ENCODE measurements at places on chromosomes 11 and 22.

DNA sequence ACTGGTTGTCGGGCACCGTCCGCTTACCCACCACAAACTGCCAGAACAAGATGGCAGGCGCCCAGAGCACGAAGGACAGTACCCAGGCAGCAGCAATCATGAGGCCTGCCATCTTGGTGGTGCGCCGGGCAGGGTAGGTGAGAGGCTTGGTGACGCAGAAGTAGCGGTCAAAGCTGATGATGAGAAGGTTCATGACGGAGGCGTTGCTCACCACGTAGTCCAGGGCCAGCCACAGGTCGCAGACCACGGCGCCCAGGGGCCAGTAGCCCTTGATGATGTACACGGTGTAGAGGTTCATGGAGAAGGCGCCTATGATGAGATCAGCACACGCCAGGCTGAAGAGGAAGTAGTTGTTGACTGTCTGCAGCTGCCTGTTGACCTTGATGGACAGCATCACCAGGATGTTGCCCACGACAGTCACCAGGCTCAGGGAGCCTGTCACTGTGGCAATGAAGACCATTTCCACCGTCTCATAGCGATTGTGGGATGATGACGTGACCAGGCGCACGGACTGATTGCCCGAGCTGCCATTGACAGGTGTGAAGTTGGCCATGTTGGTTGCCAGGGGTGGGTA, 4.6 kb downstream of the MDK start:
- DNase-seq: no peak

DNA sequence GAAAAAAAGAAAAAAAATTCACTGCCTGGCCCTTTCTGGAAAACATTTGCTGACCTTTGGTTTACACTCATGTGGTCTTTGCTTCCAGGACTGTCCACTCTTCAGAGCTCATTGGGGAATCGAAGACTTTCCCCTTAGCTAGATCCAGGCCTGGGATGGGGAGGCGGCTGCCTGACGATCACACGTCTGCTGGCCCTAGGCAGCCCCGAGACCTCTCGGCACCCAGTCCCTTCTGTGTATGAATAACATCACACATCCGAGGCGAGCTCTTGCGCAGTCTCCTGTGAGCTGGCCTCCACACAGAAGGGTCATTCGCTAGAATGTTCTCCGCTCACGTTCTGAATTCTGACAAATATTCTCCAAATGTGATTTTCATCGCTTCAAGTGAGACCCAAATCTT, 25.7 kb upstream of the GAL start:
- peak; percentile 46 for DNase-seq

DNA sequence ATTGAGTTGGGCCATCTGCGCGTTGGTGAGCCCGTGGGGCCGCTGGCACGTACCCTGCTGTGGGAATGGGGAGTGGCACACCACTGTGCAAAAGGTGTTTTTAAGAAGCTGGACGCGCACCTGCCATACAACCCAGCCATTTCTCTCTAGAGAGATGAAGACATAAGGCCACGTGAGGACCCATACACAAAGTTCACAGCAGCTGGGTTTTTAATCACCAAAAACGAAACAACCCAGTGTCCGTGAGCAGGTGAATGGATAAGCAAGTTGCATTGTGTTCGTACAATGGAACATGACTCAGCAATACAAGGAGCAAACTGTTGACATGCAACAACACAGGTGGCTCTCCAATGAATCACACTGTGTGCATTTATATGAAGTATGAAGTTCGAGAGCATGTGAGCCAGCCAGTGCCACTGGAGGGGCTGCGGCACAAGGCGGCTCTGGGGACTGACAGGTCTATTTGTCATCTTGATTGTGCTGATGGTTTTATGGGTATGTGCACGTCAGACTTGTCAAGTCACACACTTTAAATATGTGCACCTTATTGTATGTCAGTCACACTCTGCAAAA, 30.6 kb upstream of the PANX2 start:
- DNase-seq: peak; percentile 20

GRCh38 chr11:30245621-30246020, 14.8 kb downstream of the FSHB start:
- peak; percentile 13 for DNase-seq

- DNase-seq: no peak
Observed at GRCh38 chr22:40399621-40400020, 29.2 kb downstream of the SGSM3 start.

DNA sequence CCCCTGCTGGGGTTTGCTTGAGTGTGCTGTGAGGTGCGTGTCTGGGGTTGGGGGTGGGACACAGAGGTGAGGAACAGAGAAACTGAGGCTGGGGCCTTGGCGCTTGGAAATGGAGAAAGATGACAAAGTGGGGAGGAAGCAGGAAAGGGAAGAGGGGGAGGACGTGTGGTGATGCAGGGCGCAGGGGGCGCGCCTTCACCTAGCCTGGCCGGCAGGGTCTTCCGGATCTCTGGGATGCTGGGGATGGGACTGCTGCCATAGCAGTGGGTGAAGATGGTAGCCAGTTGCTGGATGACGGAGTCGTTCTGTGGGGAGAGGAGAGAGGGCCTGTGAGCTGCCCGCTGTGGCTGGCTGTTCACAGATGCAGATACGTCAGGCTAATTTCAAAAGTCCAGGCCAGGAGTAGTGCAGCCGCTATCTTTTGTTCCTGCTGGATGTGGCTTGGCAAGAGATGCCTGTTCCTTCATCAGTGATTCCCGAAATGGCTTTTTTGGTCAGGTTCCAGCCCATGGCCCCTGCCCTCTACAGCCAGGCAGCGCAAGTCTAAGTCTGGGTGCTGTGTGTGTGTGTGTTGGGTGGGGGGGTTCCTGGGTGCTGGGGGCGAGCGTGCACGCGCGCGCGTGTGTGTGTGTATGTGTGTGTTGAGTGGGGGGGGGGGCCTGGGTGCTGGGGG, 54.8 kb downstream of the NAT10 start:
- DNase-seq: peak; percentile 29

DNA sequence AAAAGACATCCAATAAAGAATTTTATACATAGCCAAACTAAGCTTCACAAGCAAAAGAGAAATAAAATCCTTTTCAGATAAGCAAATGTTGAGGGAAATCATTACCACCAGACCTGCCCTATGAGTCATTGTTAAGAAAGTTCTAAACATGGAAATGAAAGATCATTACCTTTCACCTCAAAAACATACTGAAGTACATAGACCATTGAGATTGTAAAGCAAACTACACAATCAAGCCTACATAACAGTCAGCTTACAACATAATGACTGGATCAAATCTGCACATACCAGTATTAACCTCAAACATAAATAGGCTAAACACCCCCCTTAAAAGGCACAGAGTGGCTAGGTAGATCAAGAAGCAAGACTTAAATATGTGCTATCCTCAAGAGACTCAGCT, 501.0 kb upstream of the LUZP2 start:
- peak; percentile 23 for DNase-seq

DNA sequence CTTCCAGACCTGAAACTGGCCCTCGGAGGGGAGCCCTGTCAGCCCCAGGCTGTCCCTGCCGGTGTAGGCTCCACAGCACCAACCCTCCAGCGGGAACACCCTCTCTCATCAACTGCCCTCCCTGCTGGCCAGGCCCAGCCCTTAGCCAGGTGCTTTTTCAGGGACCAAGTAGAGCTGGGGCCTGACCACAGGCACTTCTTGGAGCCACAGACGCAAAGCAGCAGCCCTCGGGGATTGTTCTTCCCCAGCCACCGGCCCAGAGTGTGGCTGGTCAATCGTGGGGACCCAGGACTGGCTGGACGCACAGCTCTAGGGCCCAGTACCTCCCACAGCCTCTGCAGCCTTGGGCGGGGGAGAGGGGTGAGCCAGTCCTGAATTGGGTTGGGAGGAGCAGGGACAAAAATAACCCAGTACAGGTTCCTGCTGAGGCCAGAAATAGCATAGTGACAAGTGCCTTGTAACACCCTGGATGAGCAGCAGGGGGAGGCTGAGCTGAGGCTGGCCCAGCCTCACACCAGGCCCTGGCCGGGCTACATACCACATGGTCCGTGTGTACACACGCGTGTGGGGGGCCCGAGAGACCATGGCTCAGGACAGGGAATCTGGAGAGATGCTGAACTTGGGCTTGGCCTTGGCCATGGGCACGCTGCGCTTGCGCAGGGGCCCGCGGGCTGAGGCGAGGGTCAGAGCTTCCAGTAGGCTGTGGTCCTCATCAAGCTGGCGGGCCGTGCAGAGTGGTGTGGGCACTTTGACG, 2.0 kb downstream of the KCNJ11 start:
- peak; percentile 51 for DNase-seq

DNA sequence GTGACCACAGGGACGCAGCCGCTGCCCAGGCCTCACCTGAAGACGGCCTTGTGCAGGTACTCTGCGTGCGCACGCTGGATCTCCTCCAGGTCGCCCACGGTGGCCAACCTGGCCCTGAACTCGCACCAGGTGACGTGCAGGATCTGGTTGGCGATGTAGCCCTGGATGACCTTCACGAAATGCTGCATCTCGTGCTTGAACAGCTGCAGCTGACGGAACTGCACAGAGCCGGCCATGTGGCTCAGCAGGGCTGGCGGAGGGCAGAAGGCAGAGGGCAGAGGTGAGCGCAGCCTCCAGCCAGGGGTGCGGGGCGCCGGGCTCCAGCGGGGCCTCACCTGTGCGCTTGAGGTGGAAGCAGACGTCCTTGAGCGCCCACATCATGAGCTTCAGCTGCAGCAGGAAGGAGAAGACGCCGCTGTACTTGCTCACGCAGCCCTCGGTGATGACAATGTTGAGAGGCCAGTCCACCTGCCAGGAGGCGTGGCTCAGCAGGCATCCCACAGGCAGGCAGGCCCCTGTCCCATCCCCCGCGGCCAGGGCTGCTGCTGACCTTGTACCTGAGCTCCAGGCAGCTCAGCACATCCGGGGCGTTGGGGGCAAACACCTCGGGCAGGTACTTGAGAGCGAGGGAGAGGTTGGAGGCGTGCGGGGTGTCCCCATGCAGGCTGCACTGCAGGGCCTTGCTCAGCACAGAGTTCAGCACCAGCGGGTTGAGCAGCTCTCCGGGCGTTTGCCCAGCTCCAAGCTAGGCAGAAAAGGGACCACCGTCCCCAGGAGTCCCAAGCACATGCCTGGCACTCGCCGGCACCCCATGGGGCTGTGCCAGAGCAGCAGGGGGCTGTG, 17.6 kb downstream of the SELENOO start:
- no peak for DNase-seq

DNA sequence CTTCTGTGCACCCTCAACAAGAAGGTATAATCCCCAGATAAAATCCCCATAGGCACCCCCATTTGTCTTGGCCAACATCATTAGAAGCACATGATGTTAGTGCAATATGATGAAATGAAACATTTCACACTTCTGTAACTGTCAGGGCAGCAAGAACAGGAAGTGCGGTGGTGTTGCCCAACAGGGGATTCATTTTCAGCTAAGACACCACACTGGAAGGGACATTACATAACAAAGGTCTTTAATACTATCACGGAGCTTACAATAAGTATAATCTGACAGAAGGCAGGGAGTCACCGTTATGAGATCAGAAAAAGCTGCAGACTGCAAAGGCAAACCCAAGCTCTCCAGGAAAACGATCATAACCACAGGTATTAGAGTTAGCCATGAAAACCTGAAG, 2.0 kb downstream of the OR52W1 start:
- DNase-seq: peak; percentile 25

DNA sequence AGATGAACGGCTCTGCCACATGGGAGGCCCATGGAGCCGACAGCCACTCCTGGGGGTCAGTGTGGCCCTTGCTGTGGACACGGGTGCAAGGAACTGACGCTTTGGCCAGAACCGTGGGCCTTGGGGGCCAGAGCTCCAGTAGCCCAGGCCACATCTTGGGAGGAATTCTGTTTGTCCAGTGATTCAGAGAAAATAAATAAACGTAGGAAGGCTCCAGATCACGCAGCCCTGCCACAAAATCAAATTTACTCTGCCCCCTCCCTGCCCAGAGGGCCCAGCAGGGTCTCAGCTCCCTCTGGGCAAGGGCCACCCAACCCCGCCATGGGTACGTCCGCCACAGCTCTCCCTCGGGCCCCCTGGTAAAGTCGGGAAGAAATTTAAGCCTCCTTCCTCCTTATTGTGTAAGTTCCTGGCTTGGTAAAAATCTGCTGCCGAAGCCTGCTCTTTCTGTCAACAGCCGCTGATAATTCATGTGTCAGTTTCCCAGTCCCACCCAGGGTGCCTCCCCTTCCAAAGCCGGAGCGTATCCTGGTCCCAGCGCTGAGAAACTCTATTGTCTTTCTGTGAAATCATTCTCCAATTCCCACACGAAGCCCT, 6.9 kb upstream of the MUC5AC start:
- DNase-seq: peak; percentile 81

GRCh38 chr11:78350091-78350645, 67.5 kb downstream of the GAB2 start:
- DNase-seq: peak; percentile 65

GRCh38 chr22:20002128-20002527, 14.5 kb downstream of the ARVCF start:
- DNase-seq: no peak

- peak; percentile 99 for DNase-seq
Observed at GRCh38 chr11:111878849-111879636, at the start of the genes CFAP68 and FDXACB1. Gene CFAP68, plus strand, starts transcription at chr11:111879541. Its CDS starts 20 bp downstream, at chr11:111879561. Gene FDXACB1, minus strand, starts transcription at chr11:111879165. Its CDS starts 33 bp downstream, at chr11:111879132.

- no peak for DNase-seq
Observed at GRCh38 chr11:116062490-116063171, 558.4 kb upstream of the CADM1 start.

- DNase-seq: peak; percentile 97
Observed at GRCh38 chr11:114439229-114440120, at the start of gene REXO2. Gene REXO2, plus strand, starts transcription at chr11:114439467. Its CDS starts 62 bp downstream, at chr11:114439529.

GRCh38 chr11:47051217-47051616, 114.7 kb downstream of the CSTPP1 start:
- peak; percentile 68 for DNase-seq

DNA sequence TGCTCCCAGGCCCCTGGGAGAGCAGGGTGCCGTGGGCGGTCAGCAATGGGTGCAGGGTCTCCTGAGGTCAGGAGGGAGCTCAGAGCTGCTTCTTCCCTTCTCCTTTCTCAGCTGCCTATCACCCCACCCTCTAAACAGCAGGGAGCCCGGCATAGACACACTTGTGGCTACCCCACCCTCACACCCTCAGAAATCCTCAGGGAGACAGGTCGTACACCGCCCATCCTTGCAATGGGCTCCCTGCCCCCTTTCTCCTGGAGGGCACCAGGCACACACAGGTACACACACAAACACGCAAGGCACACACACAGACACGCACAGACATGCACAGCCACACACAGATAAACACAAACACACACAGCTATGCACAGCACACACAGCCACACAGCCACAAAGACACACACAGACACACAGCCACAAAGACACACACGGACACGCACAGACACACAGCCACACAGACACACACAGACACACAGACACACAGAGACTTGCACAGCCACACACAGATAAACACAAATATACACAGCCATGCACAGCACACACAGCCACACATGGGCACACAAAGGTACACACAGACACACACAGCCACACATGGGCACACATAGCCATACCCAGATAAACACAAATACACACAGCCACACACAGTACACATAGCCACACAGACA, 44.9 kb upstream of the TH start:
- DNase-seq: no peak
